ENCODE measurements at places on chromosomes 1 and 21.

DNA sequence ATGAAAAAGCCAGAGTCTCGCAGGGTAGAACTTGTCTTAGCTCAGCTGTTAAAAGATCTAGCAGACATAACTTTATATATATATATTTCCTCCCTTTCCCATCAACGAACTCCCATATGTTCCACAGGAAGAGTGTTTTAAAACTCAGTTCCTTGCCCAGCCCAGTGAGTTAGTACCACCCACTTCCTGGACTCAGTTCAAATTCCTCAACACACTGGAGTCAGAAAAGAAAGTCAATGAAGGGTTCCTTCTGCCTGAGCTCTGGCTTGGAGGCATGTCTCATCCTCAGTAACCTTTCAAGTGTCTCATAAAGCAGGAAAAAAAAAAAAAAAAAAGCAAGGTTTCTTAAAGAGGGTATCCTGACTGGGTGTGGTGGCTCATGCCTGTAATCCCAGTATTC lies 15.6 kb downstream of the TPM3 start:
- no peak for DNase-seq

DNA sequence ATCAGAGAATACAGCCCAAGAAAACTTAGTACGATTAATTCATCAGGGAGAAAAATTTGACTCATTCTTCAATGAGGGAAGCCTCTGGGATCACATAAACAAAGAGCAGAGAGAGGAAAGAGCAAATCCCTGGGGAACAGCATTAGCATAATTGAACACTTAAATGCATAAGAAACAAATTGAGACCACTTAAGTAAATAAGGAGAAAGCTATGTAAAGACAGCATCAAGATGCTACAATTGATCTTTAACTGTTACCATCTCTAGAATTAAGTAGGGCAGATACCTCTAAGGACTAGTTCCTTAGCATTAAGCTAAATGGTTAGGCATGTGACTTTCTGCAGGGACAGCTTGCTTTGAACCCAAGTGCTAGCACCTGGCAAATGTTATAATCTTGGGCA lies 265.1 kb upstream of the NEGR1 start:
- no peak for DNase-seq

DNA sequence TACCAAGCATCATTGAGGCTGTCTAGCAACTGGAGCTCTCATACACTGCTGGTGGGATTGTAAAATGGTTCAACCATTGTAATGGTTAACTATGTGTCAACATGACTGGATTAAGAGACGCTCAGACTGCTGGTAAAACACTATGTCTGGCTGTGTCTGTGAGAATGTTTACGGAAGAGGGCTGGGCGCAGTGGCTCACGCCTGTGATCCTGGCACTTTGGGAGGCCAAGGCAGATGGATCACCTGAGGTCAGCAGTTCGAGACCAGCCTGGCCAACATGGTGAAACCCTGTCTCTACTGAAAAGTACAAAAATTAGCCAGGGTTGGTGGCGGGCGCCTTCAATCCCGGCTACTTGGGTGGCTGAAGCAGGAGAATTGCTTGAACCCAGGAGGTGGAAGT lies 4.8 kb upstream of the FCRLA start:
- DNase-seq = no peak

- DNase-seq = no peak
These were observed 24.3 kb downstream of the IGFN1 start for GRCh38 chr1:201214886-201215285.

DNA sequence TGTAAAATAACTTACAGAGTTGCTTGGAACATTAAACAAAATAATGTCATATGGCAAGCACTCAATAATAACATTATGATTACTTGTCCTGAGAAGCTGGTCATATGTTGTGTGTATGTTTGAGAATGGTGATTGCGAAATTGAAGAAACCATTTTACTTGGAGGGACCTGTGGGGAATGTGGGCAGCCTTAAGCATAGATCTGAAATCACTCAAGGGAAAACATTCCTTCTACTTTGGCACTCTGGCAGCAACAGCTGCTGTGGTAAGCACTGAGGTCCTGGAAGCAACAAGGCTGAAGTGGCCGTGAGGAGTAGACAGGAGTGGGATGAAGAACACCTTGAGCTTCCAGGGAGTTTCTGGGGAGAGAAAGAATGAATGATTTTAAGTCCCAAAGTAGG lies 165.4 kb upstream of the ADAMTS5 start:
- no peak for DNase-seq

DNA sequence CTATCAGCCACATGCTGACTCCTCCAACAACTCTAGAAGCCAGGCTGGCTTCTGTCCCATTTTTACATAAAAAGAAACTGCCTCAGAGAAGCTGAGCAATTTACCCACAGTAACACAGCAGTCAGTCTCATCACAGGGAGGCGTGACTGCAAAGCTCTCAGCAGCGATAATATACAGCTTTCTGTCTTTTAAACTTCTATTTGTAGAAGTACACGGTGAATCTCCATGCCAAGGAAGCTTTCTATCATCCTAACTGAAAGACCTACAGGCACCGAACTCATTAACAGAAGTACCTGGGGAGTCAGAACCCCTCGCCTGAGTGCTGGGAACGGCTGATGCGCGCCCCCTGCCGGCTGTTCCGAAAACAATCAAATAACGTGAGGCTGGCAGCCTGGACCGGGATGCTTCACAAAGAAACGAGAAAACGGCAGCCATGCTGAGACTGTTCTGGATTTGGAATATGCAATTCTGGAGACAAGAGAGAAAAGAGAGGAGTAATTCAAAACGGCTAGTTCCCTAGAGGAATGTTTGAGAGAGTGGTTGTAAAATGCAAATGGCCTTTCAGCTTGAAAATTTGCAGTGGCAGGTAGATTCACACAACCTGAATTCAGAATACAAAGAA lies 43.5 kb upstream of the RAB4A start:
- peak; percentile 65 for DNase-seq

- no peak for DNase-seq
These were observed 46.0 kb downstream of the RPL5 start for GRCh38 chr1:92877792-92878191.

DNA sequence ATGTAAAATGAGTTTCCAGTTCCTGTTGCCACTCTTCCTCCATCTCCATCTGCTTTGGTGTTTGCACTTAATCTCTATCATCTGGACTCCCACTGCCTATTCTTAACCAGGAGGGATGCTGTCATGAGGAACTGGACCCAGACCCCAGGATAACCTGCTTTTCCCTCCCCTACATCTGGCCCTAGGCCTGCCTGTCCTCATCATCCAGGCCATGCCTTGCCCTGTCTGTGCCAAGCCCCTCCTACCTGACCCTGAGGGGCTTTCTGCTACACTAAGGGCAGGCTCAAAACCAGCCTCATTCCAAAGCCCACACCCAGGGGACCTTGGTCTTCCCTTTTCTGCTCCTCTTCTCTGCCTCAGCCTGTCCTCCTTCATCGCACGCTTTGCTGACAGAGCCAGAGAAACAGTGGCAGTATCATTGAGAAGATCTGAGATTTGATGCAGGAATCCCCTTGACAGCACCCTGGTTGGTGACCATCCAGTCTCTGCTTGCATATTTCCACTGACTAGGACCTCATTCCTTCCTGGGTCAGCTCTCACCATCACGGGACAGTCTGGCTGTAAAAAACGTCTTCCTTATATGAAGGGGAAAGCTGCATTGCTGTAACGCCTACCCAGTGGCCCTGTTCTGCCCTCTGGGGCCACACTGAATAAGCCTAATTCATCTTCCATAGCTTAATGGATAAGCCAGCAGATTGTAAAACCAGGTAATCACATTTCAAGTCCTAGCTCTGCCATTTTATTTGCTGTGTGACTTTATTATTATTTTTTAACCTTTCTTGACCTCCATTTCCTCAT lies 38.8 kb downstream of the PLXNA2 start:
- DNase-seq = no peak

DNA sequence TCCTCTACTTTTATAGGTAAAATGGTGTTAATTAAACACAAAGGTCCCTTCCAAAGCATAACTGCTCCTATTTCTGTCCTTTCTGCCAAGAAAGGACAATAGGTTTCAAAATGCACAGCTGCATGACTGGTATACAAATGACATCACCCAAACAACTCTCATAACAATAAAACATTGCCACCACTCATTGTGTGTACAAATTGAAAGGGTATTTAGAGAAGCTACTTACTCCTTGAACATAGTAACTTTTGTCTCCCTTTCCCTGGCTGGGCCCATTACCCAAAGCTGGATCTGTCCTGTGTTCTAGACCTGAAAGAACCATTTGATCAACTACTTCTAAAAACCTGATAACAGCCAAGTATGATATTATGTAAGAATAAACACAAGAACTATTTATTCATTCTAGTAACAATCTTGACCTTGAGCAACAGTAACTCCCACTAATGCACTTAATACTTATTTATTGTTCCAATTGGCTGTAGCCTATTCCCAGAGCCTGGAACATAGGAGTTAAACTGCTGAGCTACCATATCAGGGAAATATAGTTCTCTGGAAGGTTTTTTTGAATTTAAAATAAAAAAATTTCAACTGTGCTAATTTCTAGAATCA lies 38.2 kb downstream of the TTLL7 start:
- DNase-seq = no peak

DNA sequence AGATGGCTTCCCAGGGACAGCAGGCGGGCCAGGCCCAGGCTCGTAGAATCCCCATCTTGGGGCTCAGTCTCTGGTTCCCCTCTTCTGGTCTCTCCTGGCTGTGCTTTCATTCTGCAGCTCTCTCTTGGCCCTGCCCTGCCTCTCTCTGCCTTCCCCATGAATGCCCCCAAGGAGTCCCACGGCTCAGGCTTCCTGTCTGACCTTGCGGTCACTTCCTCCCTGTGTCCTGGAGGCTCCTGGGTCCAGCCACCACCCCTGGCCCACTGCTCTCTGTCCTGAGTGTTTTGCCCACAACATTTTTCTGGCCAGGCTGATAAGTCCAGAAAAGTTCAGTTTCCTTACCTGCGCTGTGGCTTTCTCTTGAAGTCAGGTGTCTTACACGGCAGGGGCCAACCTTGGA lies 29.1 kb downstream of the PIGP start:
- no peak for DNase-seq

GRCh38 chr1:225700889-225701465 lies 48.1 kb upstream of the ENAH start:
- DNase-seq = no peak

- DNase-seq = peak; percentile 72
These were observed 941 bp upstream of the IFI16 start for GRCh38 chr1:159008744-159009188.

DNA sequence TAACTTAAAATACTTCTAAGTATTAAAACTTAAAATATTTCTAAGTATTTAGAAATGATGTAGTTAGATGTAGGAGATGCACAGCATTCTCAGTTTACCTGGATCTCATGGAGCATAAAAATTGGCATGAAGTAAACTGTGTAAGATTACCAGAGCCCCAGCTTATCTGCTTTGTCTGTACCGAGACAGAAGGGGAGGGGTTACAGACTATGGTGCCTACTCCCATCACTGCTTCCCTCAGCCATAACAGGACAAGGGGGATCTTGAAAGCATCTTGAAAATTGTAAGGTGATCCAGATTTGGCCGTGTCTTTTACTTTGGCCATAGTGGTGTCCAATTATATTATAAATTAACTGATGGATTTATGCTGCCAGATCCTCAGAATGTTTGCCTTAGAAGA lies 18.8 kb downstream of the NRDC start:
- no peak for DNase-seq

GRCh38 chr21:17089091-17089491 lies 423.8 kb upstream of the CXADR start:
- DNase-seq = no peak

- no peak for DNase-seq
These were observed 31.4 kb upstream of the DEPDC1 start for GRCh38 chr1:68528243-68528642.

- no peak for DNase-seq
These were observed 107.0 kb downstream of the ZC3H11B start for GRCh38 chr1:219505886-219506285.

- no peak for DNase-seq
These were observed 215.8 kb upstream of the ZRANB2 start for GRCh38 chr1:71296551-71297134.

- DNase-seq = no peak
These were observed at the start of gene PLPP3 for GRCh38 chr1:56578963-56579875. PLPP3 (minus strand) TSS chr1:56579563; CDS start chr1:56579016, 547 bp downstream.

GRCh38 chr1:212402666-212403321 lies 11.9 kb downstream of the PACC1 start:
- no peak for DNase-seq

GRCh38 chr21:28627691-28628090 lies 365.0 kb downstream of the LTN1 start:
- no peak for DNase-seq

DNA sequence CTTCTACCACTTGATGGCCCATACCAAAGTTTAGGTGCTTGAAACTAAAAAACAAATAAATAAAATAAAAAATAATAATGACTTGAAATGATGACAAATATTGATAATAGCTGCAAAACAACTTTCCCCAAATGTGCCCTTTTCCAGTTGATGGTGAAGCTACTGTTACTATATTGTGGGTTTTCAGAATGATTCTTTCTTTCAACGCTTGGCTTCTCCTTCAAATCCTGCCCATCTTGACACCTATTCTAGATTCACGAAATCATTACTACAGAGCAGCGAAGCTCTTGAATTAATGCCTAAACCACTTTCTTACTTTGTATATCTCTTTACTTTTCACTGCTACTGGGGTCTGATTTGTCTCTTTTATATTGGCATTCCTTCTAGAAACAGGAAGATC lies 9.2 kb upstream of the C1orf141 start:
- no peak for DNase-seq

GRCh38 chr21:30831194-30831765 lies 1.7 kb upstream of the KRTAP7-1 start:
- no peak for DNase-seq

DNA sequence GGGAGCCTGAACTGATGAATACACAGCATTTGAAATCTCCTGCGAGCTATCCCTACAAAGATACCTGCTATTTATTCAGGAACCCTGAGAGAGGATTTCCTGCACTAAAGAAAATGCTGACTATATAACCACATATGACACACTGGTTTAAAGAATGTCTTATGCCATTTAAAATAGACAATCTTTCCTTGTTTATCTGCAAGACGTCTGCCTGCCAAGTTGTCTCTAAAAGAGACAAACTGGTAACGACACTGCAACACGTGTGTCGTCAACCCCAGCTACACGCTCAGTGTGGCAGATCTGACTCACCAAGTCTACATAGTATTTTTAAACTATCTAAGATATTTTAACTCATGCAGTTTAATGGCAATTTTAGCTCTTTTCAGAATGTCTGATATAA lies 42.7 kb downstream of the APP start:
- no peak for DNase-seq

DNA sequence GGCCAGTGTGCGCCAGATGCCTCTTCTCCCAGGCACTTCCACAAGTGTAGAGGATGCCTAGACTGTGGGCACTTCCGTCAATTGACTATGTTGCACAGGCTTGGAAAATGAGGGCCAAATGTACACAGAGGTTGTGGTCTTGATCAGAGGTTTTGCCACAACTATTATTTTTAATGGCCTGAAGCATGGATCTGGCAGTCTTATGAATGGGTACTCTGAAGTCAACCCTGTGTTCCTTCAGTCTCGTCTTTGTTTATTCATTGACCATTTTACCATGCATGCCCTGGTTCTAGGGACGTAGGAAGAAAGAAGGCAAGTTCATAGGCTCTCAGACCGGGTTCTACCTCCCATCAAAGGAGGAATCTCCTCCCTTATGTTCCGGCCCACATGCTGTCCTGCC lies 329.1 kb downstream of the HHAT start:
- no peak for DNase-seq
